ENCODE measurements at places on chromosomes 3 and 15.
A peak's percentile ranks its signal among the peaks of the same experiment; 100 is the strongest.

GRCh38 chr15:101168463-101168824, 83.4 kb downstream of the CHSY1 start:
- DNase-seq, result no peak

DNA sequence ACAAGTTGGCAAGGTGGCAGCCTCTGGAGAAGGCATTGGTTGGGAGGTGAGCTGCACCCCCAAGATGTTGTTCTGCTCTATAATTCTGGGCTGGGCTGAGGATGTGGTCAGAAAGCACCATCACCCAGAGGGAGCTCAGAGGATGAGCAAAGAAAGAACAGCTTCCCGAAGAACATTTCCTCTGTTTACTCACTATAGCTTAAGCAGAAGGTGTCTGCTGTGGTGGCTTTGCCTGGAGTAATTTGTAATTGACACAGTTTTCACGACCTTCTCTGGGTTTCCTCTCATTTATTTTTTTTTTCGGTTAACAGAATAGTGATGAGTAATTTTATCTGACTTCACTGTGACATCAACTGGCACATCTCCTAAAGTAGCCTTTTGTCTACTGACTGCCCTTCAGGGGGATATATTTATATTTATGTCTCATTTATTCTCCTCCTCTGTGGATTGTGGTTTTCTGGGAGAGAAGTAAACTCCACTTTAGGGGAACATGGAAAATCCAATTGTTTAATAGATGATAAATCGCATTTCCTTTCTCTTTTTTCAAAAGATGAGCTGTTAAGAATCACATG, 49.5 kb upstream of the ABHD17C start:
- peak; percentile 85 for DNase-seq

DNA sequence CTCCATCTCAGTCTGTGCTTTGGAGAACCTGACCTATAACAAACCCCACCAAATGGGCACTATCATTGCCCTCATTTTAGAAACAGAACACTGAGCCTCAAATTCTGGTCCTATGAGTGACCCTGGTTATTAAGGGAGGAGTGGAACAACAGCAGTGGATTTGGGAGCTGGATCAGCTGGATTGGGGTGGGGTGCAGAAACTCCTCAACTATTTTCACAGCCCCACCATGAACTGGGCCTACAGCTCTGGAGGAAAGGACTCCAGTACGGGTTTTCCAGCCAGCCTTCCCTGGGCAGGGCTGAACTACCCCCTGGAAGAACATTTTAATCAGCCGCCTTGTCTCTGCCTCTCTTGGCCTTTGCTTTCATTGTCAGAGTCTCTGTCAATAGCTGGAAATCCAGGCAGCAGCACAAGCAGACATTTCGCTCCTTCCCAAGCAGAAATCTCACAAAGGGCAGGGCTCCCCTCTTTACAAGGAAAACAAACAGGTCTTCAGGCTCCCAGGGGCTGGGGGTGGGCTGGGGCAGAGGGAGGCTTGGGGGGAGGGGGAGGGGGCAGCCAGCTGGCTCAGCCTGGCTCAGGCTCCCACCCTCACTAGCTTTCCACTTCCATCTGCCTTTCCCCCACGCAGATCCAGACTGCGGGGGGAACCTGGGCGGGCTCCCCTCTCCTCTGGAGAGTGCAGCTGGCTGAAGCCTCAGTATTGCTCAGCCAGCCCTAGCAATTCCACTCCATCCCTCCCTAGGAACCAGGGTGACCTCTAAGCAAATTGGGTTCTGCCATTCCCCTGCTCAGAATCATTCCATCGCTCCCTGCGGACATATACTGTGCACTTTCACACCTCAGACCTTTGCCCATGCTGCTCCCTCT, 13.7 kb upstream of the TLE3 start:
- DNase-seq, result peak; percentile 86

DNA sequence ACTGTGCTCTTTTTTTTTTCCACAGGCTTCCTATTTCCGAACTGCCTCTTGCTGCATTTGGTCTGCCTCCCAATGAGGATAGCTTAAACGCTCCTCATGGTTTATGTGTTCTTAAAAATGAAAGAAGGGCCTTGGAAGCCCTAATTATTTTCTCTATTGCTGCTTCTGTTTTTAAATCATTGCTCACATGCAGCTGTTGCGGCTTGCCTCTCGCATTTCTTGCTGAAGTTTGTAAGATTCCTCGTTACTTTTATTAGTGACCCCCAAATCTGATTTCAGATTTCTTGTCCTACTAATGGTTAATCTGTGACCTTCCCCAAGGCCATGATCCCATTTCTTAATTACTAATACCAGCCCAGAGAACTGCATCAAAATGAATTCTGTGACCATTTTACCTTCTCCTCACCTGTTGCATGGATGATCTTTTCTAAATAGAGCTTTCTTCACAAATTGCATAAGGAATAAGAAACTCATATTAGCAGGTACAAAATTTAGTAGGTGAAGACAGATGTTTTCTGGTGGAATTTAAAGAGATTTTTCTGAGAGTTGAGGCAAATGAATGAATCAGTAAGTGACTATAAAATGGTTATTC, 1.8 kb downstream of the UBE2E1 start:
- no peak for DNase-seq

- DNase-seq, result no peak
These were observed 193.5 kb downstream of the C3orf38 start for GRCh38 chr3:88343264-88343663.

- DNase-seq, result no peak
These were observed 153.7 kb upstream of the TLE3 start for GRCh38 chr15:70251246-70251990.

- peak; percentile 71 for DNase-seq
These were observed 55.3 kb downstream of the CCDC33 start for GRCh38 chr15:74291101-74292071.

- no peak for DNase-seq
These were observed 553.0 kb downstream of the NTRK3 start for GRCh38 chr15:87703327-87704111.

DNA sequence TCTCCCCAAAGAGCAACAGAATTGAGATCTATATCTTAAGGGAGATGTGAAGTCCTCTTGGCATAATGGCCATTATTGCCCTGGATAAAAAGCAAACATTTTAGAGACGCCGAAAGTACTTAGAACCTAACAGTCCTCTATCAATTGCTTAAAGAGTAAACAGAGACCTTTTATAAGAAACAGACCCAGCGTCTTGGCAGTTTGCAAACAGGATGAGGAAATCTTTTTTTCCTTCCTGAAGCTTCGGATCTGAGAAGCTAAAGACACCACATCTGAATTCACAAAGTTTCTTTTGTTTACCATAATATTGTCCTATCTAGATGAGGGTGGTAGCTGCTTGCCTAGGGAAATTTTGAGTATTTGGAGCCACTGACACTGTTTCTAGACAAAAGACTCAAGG, 59.9 kb upstream of the LIMD1 start:
- no peak for DNase-seq

GRCh38 chr3:81218023-81218422, 543.4 kb downstream of the GBE1 start:
- DNase-seq, result peak; percentile 4

DNA sequence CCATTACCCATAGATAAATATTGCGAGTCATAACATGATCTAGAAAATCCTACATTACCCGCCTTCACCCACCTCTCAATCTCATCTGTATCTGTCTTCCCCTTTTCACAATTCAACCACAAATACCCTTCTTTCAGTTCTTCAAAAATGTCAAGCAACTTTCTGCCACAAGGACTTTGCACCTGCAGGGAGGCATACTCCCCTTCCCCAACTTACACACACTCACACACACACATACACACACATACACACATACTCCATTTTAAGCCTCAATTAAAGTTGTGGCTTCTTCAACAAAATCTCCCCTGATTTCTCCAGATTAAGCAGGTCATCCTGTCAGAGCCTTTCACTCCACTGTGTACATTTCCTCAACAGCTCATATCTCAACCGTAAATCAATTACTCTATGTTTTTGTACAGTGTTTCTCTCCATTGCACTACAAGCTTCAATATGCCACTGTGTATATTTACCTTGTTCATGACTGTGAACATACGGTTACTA, 33.1 kb upstream of the CCDC50 start:
- no peak for DNase-seq

DNA sequence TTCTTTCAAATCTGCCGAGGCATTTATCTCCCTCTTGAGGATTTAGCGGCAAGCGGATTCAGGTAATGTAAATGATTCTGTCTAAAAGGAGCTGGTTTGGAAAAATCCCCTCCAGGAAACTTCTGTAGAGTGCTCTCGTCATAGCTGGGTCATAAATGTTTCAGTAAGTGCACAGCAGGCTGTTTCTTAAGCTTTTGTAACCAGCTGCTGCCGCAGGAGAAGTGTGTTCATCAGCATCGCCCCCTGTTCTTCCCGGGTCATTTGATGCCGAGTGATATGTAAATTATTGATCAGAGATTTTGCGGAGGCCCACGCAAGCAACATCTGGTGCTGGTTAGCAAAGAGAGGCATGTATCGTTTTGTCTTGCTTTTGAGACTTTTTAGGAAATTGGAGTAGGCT, 53.1 kb downstream of the DNASE1L3 start:
- DNase-seq, result no peak

- no peak for DNase-seq
These were observed 132.1 kb downstream of the LPP start for GRCh38 chr3:188286087-188286513.

- no peak for DNase-seq
These were observed 12.6 kb downstream of the CLK3 start for GRCh38 chr15:74628199-74628598.

DNA sequence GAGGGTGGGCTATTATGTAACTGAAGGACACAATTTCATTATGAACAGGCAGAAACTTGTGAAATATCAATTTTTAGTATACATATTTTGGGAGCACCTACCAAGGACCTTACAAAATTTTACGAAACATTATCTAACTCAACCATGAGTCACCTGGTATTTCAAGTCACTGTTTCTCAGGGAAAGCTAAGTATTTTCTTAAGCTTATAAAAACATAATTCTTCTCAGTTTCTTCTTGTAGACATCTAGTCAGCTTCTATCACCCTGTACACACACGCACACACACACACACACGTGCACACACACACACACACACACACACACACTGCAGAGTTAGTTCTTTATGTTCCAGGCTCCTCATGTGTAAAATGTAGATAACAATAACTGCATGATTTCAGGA, 658.3 kb downstream of the TUSC7 start:
- DNase-seq, result no peak

- DNase-seq, result no peak
These were observed 342.3 kb upstream of the SGO1 start for GRCh38 chr3:20528180-20528770.

DNA sequence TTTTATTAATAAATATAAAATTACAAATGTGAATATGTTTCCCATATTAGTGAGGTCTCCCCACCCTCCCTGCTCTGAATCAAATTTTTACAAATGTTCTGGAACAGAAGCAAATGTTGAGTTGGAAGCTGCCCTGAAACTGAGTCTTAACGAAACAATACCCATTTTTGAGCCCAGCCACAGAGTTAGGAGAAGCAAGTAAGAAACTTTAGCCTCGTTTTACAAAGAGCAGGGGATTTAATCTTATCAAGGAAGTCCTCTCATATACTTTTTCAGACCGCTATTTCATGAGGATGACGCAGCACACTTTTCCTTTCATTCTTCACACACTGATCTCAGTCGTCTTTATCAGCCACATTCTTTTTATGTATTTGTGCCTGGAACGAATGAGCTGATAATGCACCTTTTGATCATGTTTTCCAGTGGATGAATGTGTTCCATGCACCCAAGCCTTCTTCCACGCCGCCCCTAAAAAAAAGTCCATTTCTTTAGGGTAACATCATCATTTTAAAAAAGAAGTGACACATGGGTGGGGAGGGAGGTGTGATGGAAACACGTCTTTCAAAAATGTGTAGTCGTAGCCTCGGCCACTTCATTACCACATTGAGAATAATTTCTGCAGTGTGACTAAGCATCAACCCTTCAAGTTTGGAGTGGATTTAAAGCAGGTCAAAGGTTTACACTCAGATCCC, 48.1 kb downstream of the SETMAR start:
- no peak for DNase-seq

DNA sequence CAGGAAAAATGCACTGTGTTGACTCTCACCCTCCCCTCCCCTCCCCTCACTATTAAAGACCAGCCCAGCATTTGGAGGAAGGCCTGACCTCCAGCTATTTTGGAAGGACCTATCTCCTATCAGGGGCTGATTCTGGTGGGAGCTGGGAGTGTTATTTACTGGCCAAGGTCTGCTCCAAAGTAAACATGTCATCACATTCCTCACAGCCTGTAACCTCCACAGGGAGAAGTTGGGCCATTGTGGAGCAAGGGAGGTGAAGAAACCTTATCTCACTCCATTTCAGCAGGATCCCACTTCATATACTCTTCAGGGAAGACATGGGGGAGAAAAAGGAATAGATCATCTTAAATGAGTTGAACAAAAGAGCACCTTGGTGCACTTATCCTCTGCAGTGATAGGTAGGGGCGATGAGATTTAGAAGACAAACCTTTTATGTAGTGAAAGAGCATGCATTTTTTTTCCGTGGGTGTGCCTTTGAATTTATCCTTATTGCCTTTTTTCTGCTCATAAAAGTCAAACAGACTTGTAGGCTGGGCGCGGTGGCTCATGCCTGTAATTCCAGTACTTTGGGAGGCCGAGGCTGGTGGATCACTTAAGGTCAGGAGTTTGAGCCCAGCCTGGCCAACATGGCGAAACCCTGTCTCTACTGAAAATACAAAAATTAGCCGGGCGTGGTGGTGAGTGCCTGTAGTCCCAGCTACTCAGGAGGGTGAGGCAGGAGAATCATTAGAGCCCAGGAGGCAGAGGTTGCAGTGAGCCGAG, 15.6 kb upstream of the FLNB start:
- DNase-seq, result no peak

DNA sequence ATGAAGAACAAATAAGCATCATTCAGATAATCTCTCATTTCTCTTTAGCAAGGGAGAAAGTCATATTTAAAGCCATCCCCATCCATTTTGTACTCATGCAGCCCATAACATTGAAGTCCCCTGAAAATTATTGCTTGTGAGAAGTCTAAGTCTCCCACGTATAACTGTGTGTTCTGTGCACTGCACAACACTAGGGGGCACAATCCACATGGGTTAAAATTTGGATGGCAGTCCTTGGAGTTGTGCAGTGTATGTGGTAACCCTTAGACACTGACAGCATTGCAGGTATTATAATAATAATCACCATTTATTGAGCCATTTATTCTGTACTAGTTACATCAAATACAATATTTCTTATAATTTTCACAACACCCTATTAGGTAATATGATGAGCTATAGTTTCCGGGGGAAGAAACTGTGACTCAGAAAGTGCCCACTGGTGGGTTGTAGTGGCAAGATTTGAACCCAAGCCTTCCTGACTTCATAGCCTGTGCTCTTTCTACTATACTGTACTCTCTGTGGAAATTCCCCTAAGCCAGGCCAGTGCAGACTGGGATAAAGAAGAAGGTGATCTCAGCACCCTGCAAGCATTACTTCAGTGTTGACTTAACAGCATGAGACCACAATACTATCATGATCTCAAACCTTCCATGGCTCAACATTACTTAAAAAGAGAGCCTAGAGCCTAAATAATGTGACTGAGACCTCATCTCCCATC, 15.7 kb downstream of the KCNAB1 start:
- DNase-seq, result peak; percentile 21

- no peak for DNase-seq
These were observed 38.4 kb upstream of the VPS8 start for GRCh38 chr3:184773283-184774186.

All from Kasumi-1 (cell line).